ENCODE measurements at places on chromosomes 12 and 14.

GRCh38 chr12:69540987-69541386 lies 44.3 kb upstream of the CCT2 start:
- no peak for DNase-seq

DNA sequence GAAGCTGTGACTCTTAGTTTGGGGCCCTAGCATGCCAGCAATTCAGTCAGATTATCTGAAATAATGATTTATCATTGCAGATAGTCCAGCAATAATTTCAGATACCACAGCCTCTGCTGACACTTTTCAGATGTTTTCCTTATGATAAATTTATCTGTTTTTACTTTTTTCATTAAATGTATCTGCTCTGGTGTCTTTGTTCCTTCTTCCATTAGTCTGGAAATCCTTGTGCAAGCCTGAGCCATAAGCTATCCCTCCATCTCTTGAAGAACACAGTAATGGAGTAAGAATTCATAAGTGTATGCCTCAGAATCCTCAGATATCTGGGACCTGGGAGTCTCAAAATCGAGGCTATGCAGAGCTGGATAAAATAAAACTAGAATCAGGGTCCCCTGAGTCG lies 146.4 kb upstream of the KRR1 start:
- DNase-seq = no peak

DNA sequence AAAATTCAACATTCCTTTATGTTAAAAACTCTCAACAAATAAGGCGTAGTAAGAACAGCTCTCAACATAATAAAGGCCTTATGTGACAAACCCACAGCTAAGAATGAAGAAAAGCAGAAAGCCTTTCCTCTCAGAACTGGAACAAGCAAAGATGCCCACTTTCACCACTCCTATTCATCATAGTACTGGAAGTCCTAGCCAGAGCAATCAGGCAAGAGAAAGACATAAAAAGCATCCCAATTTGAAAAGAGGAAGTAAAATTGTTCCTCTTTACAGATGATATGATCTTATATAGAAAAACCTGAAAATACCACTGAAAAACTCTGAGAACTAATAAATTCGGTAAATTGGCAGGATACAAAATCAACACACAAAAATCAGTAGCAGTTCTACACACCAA lies 52.1 kb downstream of the STON2 start:
- no peak for DNase-seq

- DNase-seq = no peak
Measured at GRCh38 chr12:119204131-119204530, 25.4 kb downstream of the HSPB8 start.

DNA sequence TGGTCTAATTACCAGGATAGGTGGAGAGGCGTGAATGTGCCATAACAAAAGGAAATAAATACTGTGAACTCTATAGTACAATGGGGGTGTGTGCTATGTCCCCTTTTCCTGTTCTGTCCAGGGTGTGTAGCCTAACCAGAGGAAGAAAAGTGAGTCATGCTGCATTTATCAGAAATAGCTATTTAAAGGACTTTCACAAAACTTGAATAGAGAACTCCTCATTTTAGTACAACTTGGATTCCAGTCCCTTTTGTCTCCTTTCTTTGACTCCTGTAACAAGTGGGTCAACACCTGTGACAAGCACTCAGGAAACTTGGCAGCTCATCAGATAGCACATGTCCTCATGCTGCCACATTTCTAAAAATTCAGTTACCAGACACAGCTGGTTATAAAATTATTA lies 123.4 kb downstream of the CCDC91 start:
- no peak for DNase-seq

- DNase-seq = no peak
Measured at GRCh38 chr14:34222867-34223266, 239.2 kb downstream of the SPTSSA start.

- no peak for DNase-seq
Measured at GRCh38 chr12:108972358-108972757, 48.5 kb downstream of the SVOP start.

DNA sequence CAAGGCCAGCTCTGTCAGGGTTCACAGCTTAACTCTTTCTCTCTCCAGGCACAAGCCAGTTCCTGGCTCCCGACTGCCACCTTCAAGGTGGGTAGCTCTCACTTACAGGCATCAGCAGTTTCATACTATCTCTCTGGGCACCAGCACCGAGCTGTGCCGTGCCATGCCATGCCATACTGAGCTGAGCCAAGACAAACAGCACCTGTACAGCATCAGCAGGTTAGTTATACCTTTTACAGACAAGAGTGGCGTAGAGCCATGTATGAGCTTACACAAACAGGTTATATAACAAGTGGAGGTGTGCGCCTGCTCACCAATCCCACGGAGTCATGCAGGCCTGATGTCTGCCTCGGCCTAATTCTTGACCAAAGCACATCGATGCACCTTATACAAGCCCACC lies 1098.7 kb downstream of the AACS start:
- DNase-seq = no peak

- no peak for DNase-seq
Measured at GRCh38 chr12:121515615-121516014, 65.2 kb downstream of the KDM2B start.

- DNase-seq = peak; percentile 84
Measured at GRCh38 chr12:12899530-12900380, 8.4 kb downstream of the GPRC5A start.

GRCh38 chr14:100292301-100292775 lies 13.9 kb downstream of the SLC25A29 start:
- DNase-seq = peak; percentile 73

- peak; percentile 76 for DNase-seq
Measured at GRCh38 chr12:47801904-47802246, 17.8 kb downstream of the HDAC7 start.

DNA sequence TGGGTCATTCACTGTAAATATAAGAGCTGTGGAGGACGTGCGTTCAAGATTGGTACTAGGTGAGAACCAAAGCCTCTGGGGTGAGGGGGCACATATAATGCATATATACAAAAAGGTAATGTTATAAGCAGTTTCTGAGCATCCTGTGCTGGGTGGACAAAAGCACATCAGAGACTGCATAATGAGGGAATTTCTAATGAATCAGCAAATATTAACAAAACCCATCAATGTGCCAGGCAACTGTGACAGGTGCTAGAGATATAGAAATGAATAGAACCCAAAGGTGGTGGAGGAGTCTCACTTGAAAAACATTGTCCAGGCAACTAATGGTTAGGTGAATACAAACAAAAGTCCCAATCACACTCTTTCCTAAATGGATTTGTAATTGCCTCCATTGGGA lies 74.7 kb downstream of the GPR65 start:
- DNase-seq = no peak

GRCh38 chr14:69242311-69243224 lies 17.4 kb upstream of the GALNT16 start:
- no peak for DNase-seq

- DNase-seq = no peak
Measured at GRCh38 chr12:112927925-112928324, 10.3 kb upstream of the OAS3 start.

DNA sequence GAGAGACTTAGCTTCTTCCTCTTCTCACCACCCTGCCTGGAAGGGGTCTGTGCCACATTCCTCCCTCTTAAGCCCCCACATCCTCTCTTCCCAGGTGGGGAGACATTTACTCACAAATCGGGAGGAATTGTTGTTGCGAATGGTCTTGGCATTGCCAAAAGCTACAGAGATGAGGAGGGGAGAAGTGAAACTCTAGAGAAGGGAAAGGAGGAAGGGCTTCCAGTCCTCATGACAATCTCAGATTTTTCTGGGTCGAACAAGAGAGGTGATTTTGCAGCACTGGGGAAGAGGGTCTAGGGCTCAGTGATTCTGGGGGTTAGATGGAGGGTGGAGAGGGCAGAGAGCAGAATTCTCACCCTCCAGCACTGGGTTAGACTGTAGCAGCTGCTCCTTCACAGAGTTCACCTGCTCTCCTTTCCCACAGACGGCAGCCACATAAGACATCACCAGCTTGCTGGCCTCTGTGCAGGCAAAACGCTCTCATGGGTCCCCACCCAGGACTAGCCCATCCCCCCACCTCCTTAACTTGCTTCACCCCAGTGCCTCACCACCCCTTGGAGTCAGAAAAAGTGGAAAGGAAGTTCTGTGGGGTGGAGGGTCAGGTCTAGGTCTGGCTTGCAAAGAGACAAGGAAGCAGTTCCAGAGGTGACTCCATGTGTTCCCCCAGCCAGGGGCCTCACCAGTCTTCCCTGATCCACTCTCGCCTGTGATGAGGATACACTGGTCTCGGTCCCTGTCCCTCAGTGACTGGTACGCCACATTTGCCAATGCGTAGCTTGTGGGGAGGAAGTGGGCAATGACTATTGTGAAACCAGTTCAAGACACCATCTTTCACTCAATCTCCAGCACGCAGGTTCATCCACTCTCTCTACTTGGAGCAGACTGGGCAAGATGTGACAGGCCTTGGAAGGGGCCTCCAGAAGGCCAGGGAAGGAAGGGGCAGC lies 2.7 kb downstream of the MYO1A start:
- no peak for DNase-seq

- DNase-seq = no peak
Measured at GRCh38 chr12:13377698-13378097, 181.2 kb downstream of the EMP1 start.

DNA sequence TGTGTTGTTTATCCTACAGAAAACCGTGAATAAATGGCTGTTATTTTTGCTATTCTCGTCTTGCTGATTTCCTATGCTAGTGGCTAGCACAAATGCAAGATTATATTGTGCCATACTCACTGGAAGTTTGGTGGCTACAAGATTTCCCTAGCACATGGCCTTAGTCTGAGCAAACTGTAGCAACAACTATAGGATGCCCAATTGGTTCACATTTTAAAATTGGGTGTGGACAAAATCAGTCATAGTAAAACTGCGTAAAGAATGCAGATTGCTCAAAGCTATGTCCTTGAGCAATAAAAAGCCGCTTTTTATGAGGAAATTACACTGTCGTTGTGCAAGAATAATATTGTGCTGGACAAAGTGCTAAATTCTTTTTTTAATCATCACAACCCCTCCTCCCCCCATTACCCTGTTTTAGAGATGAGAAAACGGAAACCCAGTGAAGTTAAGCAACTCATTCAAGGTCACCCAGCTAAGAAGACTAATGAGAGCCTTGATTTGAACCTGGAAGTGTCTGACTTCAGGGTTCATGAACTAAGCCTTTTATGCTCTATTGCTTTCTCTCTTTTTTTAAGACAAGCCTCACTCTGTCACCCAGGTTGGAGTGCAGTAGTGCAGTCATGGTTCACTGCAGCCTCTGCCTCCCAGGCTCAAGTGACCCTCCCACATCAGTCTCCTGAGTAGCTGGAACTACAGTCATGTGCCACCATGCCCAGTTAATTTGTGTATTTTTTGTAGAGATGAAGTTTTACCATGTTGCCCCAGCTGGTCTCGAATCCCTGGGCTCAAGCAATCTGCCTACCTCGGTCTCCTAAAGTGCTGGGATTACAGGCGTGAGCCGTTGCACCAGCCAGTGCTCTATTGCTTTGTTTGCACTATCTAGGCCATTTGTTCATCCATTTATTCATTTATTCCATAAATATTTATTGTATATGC lies 73.6 kb downstream of the SRGAP1 start:
- no peak for DNase-seq

- no peak for DNase-seq
Measured at GRCh38 chr12:19962192-19962591, 406.1 kb upstream of the PDE3A start.

- no peak for DNase-seq
Measured at GRCh38 chr12:65014504-65015271, 106.4 kb downstream of the WIF1 start.

DNA sequence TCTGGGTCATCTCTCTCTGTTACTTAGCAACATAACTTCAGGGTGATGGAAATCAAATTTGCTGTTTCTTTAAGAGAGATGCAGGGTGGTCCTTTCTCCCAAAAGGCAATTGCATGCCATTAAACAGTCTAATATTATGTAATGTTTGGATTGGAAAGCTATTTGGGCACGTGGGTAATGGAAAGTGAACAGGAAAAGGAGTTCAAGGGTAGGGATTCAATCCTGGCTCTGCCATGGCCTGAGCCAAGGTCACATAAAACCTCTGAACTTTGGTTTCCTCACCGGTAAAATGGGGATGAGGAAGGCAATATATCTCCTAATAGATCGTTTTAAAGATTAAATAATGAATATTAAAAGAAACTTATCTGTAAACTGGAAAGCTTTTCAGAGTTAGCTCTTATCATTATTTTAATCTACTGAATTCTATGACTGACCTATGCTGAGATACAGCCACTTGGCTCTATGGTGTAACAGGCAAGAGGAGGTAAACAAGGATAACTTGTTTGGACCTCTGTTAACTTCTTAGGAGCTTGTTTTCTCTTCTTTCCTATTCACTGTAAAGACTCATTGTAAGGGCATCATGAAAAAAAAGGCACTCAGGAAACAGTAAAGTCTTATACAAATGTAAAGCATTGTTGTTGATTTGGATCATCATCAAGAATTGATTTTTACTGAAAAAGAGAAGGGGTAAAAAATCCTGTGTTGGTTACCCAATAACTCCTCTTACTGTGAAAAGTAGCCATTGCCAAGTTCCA lies 55.7 kb upstream of the OVCH1 start:
- no peak for DNase-seq

DNA sequence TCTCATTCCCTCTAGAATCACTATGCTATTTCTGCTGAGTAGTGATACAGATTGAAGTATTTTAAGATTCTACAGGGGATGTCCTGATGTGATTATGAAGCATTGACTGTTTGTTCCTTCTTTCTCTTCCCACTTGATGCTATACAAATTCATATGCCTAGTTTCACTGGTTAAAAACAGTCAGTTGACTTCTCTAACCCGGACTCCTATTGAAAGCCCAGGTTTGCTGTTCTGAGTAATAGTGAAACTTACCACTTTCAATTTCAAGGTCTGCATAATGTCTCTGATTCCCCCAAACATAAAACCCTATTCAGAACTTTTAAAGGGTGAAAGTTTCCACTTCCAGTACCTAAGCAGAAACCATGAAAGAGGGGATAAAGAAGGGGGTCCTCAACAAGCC lies 117.7 kb upstream of the RPL10L start:
- no peak for DNase-seq

GRCh38 chr12:108730365-108731104 lies 783 bp downstream of the CORO1C start:
- DNase-seq = peak; percentile 91

DNA sequence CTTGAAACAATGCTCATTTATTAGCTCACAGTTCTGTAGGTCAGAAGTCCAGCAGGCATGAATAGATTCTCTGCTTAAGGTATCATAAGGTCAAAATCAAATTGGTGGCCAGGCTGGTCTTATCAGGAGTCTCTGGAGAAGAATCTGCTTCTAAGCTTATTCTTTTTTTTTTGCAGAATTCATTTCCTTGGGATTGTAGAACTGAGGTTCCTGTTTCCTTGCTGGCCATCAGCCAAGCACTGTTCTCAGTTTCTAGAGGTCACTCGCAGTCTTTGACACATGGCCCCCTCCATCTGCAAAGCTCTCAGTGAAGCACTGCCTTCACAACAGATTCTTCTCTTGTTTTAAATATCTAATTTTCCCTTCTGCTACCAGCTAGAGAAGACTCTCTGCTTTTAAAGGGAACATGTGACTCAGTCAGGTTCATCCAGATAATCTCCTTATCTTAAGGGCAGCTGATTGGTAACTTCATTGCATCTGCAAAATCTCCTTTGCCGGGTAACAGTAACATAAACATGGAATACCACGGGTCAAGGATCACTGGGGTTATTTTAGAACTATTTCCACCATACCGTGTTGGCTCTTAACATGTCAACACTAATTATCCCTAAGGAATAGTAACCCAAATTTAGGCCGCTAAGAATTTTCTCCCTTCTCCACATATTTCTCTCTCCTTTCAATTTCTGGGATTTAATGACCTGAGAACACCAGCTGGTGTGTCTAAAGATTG lies 25.3 kb downstream of the RHOJ start:
- no peak for DNase-seq

Data from posterior vena cava (tissue), 2 donors.